BJ (cell line): ENCODE measurements at places on chromosomes 5 and 9.

DNA sequence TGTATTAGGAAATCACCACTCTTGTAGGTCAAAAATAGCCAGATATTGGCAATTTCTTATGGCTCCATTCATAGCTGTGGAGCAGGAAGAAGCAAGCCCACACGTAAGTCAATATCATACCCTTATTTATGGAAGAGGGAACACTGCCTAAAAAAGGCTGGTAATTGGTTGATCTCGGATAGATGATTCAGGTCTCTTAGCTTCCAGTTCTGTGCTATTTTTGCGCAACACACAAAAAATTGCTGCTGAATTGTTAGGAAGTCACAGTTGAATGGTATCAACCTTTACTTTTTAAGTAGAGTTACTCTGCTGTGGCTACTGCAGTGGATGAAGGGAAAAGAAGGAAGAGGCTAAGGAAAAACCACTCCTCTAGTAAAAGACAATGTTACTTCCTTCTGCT is 168.8 kb downstream of the ARHGAP26 start:
- no peak for DNase-seq

DNA sequence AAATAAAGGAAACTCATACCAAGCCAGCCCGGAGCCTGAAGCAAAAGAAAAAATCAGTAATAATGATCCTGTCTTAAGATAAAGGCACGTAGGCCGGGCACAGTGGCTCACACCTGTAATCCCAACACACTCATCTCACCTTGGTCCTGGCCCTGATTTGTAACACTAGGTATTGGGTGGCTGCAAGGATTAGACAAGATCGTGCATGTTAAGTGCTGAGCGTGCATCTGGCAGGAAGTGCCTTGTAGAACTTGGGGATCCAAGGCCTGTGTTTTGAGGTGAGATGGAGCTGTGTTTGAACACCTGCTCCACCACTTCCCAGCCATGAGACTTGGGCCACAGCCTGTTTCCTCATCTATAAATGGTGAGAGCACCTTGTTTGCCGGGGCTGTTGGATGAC is 41.5 kb downstream of the SPRY4 start:
- no peak for DNase-seq

- no peak for DNase-seq
These were observed 52.2 kb upstream of the CKMT2 start for GRCh38 chr5:81180780-81181460.

DNA sequence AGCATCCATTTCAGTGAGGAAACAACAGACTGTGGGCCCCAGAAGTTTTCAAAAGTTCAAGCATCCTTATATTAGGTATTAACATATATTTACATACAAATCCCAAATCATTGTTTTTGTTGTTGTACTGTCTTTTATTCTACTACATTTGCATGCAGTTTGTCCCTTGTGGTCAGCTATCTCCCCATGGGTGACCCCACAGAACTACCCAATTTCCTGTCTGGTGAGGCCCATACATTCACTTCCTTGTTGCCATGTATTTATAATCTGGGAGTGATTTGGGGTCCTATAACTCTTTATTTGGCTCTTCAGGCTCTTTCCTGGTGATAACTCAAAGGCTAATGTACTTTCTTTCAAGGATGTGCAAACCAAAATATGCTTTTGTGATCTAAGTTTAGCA is 3.3 kb upstream of the CD180 start:
- DNase-seq, result no peak

- no peak for DNase-seq
These were observed 68.7 kb upstream of the SLC1A3 start for GRCh38 chr5:36537724-36538123.
